ENCODE measurements at places on chromosomes 12 and 14. TPM values are rescaled to one million over a fixed set of nuclear protein-coding genes. Genes with fewer than 3 reads are reported as not detected.
A peak's percentile ranks its signal among the peaks of the same experiment; 100 is the strongest.

DNA sequence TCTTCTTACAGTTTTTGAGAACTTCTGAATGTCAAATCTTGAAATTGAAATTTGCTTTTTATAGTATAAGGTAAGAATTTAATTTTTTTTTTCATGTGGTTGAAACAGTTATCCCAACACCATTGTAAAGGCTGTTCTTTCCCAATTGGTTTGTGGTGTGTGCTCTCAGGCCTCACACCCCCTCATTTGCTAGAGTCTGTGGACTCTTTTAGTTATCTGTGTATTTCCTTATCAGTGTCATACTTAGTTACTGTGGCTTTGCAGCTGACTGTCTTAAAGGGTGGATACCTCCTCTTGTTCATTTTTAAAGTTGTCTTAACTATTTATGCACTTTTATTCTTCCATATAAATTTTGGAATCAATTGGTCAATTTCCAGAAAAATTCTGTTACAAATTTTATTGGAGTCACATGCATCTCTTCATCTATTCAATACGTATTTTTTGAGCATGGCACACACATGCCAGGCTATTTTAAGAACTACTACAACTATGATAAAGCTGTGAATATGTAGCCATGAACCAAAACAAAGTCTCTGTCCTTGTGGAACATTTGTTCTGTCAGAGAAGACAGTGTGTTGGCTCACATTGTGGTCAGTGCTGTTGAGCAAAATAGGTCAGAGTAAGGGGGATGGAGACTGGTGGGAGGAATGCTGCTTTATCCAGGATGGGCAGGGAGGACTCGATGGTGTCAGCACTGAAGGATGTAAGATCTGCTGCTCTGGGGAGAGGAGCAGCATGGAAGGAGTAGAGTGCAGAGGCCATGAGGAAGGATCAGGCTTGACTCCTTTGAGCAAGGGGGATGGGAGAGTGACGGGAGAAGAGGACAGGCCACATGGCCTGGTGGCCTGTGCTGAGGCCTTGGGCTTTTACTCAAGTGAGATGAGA lies 24.1 kb downstream of the FGF23 start:
- DNase-seq, result no peak

DNA sequence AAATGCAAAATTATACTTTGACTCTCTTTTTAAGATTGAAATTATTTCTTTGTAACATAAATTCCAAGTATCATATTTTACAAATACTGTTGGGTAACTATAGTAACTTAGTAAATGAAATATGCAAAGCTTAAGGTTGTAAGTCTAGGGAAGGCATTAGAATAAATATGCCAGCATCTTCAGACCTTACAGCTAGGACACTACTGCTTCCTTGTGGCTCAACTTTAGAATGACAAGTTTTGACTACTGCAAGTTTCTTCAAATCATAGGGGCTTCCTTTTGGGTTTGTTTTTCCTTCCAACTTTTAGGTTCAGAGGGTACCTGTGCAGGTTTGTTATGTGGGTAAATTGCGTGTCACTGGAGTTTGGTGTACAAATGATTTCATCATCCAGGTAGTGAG lies 17.7 kb upstream of the ANP32D start:
- DNase-seq, result no peak

GRCh38 chr12:19186722-19187661 lies 57.5 kb downstream of the PLEKHA5 start:
- peak; percentile 38 for DNase-seq

GRCh38 chr12:52122904-52123303 lies 43.4 kb downstream of the SMIM41 start:
- DNase-seq, result no peak

AKAP5 gene
- 0.28 TPM for polyA plus RNA-seq

GRCh38 chr14:44403193-44403592 lies 103.9 kb downstream of the FSCB start:
- DNase-seq, result no peak

DNA sequence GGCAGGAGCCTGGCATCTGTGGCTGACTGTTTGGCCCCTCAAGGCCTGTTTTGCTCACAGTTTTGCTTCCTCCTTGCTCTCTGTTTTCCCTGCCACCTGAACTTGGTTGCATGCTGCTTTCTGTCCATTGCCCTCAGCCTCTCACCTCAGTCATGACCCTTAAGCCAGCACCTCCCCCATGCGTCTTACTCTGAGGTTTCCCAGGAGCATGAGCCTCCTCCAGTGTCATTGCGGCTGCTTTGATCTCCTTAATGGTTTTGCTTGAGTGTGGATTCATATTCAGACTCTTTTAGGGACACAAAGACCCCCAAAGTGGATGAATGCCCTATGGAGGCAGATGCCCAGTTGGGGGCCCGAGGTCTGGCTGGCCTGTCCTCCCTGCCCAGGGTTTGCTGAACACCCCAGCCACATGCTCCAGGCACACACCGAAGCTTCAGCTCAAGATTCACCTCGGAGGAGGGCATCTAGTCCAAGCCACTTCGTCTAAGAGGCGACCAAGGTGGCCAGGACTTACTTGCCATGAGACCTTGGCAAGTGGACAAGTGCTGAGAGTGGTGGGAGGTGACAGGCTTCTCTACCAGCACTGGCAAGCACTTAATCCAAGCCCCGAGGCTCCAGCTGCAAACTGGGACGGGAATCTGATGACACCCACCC lies 95.4 kb upstream of the DIO3 start:
- DNase-seq, result no peak

DNA sequence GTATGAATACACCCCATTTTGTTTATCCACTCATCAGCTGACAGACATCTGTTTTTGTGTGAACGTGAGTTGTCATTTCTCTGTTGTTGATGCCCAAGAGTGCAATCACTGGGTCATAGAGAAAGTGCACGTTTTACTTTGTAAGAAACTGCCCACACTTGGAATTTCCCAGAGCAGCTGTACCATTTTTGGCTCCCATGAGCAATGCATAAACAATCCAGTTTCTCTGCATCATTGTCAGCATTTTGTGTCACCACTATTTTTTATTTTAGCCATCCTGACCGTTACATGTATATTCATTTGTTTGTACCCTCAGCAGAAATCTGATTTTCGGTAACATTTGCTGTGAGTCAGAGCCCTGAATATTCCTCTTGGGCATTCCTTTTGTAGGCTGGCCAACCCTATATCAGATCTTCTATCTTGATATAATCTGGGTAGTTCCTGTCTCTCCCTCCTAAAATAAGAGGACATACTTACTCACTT lies 62.7 kb downstream of the RBM19 start:
- DNase-seq, result no peak

GRCh38 chr12:103821773-103822172 lies 19.3 kb downstream of the NT5DC3 start:
- DNase-seq, result no peak

DNA sequence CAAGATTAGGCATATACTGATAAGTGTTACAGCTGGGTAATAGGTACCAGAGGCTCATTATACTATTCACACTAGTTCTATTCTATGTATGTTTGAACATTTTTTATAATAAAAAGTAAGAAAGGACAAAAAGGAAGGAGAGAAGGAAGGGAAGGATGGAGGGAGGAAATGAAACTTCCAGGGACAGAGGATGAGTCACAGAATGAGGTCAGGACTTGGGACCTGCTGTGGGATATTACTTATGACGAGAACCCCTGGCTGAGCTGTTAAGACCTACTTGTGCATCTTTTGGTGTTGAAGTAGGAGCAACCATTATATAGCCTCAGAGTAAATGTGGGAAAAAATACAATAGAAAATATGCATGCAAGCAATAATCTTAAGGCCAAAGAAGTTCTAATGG lies 16.7 kb upstream of the TMEM260 start:
- no peak for DNase-seq

DNA sequence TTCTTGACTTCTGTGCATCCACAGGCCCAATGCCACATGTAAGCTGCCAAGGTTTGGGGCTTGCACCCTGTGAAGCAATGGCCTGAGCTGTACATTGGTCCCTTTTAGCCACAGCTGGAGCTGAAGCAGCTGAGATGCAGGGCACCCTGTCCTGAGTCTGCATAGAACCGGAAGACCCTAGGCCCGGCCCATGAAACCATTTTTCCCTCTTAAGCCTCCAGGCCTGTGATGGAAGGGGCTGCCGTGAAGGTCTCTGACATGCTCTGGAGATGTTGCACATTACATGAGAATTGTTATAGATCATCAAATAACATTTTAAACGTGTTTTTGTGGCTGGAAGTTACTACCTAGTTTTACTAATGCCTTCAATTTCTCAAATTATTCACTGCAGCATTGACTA lies 188.7 kb downstream of the RPAP3 start:
- DNase-seq, result no peak

GRCh38 chr12:123118497-123118896 lies 32.4 kb downstream of the PITPNM2 start:
- DNase-seq, result no peak

DNA sequence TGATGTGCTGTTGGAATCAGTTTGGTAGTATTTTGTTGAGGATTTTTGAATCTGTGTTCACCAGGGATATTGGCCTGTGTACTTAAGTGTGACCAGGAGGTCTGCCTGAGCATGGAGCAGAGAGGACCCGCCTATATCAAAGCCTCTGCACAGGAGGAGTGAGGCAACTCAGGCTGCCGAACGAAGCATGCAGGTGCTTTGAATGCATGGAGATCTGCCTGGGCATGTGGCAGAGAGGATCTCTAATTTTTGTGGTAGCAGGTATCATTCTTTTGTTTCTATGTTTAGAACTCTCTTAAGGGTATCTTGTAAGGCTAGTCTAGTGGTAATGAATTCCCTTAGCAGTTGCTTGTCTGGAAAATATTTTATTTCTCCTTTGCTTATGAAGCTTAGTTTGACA lies 26.9 kb downstream of the RAB3IP start:
- no peak for DNase-seq

- no peak for DNase-seq
These were observed 128.2 kb upstream of the NOS1 start for GRCh38 chr12:117489671-117490070.

CLEC7A gene
- not detected for polyA plus RNA-seq

GRCh38 chr12:127957001-127957660 lies 309.8 kb upstream of the TMEM132C start:
- DNase-seq, result no peak

- DNase-seq, result peak; percentile 78
These were observed 35.0 kb downstream of the ERH start for GRCh38 chr14:69363055-69363454.

- no peak for DNase-seq
These were observed 152.5 kb downstream of the PTPRO start for GRCh38 chr12:15474766-15475165.

GPRC5D gene
- not detected for polyA plus RNA-seq

GMPR2 gene
- 149 TPM for polyA plus RNA-seq

- DNase-seq, result no peak
These were observed 83.1 kb upstream of the TSPAN8 start for GRCh38 chr12:71240946-71241345.

Measured in SK-N-SH (cell line).